Stimulated activated CD8-positive, alpha-beta memory T cell treated with anti-CD3 and anti-CD28 coated beads, Interleukin-15, amount 100 ng/mL, for 1 hour (primary cell): ENCODE measurements at places on chromosomes 1 and 21.
A peak's percentile ranks its signal among the peaks of the same experiment; 100 is the strongest.

- no peak for DNase-seq
Observed at GRCh38 chr1:15152318-15153183, 996 bp upstream of the TMEM51 start.

DNA sequence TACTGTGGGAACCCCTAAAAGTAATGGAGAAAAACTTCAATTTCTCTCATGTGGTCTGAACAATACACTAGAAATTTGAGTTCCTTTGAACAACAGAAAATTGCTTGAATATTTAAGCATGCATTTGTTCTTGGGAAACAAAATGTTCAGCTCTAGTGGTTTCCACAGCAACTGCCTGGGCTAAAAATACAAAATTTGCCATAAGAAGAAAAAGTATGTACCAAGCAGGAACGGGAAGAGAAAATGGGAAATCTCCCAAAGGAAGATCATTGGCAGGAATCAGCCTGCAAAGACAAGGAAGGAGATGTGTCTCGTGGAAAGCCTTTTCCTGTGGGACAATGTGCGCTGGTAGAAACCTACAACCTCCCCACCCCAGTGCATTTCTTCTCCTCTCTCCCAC is 119.0 kb upstream of the DPT start:
- DNase-seq = no peak

DNA sequence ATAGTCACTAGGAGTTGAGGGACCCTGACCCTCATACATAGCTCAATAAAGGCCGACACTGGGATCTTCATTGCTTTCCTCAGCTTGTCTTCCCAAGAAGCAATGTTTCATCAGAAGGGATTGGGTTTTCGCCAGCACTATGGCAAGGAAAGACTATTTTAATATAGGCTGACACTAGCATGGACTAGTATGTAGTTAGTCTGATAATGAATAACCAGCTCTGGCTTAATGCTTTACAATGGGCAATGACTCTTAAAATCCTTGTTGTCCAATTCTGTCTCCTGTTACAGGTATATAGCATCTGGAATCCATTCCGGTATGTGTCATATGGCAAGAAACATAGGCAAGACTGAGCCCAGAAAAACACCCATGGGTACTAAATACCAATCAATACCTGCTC is 15.3 kb upstream of the SYT2 start:
- no peak for DNase-seq

DNA sequence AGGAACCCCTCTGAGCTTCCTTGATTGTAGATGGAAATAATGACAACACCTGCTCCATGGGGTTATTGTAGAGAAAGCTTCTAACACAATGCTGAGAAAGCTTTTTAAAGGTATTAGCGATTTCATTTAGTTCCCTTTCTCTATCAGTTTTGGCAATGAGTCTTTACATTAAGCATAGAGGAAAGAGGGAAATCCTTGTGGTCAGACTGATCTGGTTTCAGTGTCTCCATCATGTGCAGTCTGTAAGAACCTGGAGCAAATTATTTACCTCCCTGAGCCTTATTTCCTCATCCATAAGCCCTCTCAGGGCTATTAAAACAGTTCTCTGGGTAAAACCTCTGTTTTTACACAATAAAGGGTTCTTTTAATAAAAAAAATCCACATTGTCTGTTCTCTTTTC is 87.5 kb downstream of the FGGY start:
- DNase-seq = no peak

- DNase-seq = no peak
Observed at GRCh38 chr1:175665616-175666015, 77.8 kb downstream of the TNR start.

GRCh38 chr1:164926107-164926506 is 367.1 kb downstream of the PBX1 start:
- DNase-seq = no peak

- no peak for DNase-seq
Observed at GRCh38 chr1:7407544-7407895, 363.6 kb upstream of the VAMP3 start.

- no peak for DNase-seq
Observed at GRCh38 chr1:8825985-8826481, 8.6 kb upstream of the RERE start.

DNA sequence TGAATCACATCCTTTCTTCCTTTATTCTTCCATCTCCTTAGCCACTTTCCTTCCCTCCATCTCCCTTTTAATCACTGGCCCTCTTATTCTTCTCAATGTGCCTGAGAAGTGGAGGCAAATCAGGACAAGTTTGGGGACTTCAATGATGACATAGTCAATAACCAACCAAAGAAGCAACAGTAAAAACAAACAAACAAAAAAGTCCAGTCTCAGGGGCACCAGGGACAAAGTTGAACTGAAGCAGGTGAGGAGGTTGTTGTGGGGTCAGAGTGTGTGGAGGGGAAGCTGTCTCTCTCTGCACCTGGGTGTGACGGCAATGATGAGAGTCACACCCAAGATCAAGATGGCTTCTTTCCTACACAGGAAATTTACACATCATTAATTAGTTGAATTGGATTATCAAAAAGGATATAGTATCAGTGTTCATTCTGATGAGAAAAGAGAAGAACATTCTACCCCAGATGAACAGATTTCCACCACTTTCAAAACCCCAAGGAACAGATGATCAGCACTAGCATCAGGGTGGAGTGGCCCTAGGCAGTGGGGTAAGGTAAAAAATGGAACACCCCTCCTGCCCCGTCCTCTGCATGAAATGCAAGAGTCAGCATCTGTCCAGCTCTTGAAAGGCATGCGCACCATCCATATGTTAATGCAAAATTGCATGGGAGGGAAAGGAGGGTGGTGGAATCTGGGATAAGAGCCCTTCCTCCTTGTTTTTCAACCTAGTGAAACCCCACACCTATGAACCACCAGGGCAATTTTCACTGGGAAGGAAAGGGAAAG is 32.6 kb downstream of the HSD3B2 start:
- no peak for DNase-seq

DNA sequence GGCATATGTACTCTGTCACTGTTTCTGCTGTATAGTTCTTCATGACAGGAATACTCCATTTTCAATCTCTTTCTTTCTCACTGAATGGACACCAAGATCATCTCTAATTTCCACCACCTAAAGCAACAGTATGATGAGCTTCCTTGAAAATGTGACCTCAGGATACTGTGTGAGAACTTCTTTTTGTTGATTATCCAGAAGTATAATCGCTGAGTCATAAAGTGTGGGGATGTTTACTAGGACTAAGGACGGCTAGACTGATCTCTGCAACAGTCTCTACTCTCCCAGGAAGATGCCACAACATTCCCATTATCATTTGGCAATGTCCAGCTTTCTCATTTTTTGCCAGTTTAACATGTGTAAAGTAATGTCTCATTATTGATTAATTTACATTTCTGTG is 70.3 kb downstream of the TNFSF18 start:
- no peak for DNase-seq

GRCh38 chr1:203534526-203534925 is 40.6 kb downstream of the OPTC start:
- DNase-seq = no peak

GRCh38 chr1:241470361-241470760 is 49.2 kb downstream of the FH start:
- no peak for DNase-seq

- no peak for DNase-seq
Observed at GRCh38 chr1:9293241-9293532, 493 bp downstream of the SPSB1 start.

GRCh38 chr1:39687243-39687642 is 4.0 kb downstream of the HPCAL4 start:
- no peak for DNase-seq

GRCh38 chr1:66350001-66350547 is 183.9 kb upstream of the SGIP1 start:
- no peak for DNase-seq

- DNase-seq = peak; percentile 20
Observed at GRCh38 chr1:151157067-151157531, 650 bp downstream of the TNFAIP8L2 start.

DNA sequence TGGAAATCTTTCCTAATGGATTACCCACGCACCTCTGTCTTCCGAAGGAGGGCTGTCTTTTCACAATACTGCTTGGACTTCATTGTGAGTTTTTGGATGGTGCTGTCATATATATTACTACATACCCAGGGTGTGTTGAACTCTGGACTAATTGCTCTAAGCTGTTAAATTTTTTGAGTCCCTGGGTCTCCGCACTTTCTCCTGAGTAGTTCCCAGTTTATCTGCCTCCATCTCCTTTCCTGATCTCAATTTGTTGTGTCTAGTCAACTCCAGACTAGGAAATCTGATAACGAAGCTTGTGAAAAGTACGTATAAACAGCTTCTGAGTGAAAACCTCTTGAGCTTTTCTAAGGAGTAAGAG is 211.1 kb downstream of the ROR1 start:
- no peak for DNase-seq

DNA sequence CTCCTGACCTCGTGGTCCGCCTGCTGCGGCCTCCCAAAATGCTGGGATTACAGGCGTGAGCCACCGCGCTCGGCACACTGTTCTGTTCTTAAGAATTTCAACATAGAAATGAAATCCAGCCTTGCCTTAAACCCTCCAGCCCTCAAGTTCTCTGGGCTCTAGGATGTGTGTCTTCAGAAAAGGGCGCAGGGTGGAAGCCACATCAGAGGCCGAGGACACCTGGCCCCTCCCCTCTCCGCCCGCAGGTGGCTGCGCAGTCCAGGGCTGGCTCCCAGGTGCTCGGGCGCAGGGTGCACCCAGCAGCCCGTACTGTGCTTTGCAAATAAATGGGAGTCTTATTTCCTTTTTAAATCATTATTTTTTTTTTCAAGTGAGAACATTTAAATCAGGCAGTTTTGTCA is 2.0 kb upstream of the C1orf174 start:
- DNase-seq = no peak

DNA sequence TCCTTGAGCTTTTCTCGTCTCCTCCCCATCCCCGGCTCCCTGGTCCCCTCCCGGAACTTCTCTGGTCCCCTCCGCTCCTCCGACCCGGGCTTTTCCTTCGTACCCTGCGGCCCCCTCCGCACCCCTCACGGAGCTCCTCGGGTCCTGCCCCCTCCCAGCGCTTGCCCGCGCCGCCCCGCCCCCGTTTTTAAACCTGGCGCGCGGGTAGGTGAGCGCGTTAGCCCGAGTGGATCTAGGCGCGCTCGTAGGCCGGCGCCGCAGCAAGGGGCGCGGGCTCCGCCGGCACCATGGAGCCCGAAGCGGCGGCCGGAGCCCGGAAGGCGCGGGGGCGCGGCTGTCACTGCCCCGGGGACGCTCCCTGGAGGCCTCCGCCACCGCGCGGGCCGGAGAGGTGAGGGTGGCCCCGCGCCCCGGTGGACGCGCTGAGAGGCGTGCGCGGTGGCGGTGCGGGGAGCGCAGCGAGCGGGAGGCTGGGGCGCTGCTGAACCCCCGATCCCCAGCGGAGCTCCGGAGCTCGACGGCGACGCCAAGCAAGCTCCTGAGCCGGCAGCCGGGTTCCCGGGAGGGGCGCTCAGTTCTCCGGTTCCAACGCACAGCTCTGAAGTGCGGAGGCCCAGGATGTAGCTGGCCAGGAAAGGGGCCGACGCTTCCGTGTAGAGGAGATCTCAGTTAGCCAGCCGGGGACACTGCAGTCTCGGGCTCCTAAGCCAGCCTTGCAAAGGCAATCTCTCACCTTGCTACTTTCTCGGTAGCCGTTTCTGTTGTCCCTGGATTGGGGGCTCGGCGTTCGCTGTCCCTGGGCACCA is at the start of gene RIPPLY3:
TSS of gene RIPPLY3 (plus strand) at position 217 of the 806 bp plus-strand sequence. CDS start at position 288, 71 bp downstream.
- DNase-seq = no peak
